ENCODE measurements at places on chromosomes 1 and 21.

DNA sequence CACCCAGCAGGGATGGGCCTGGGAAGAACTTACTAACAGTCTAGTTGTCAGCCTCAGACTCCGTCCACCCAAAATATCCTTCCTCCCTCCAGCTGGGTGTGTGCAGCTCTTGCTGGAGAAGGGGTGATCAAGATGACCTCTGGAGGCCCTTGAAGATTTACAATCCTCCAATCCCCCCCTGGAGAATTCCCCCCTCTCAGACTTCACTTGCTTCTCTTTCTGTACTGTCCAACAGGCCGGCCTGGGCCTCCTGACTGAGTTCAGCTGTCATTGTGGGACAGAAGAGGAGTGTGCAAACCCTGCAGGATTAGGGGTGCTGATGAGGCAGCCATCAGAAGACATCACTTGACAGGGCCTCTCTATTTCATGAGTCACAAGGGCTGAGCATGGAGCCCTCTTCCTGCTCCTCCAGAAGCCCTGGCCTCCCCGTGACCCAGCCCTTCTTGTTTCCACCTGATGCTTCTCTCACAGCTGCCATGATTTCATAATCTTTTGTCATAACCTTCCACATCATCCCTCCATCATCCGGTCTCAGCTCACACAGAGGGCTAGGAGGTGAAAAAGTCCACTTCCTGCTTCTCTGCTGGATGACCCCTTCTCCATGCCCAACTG lies 17.5 kb upstream of the IGFN1 start:
- DNase-seq, result peak; percentile 13

DNA sequence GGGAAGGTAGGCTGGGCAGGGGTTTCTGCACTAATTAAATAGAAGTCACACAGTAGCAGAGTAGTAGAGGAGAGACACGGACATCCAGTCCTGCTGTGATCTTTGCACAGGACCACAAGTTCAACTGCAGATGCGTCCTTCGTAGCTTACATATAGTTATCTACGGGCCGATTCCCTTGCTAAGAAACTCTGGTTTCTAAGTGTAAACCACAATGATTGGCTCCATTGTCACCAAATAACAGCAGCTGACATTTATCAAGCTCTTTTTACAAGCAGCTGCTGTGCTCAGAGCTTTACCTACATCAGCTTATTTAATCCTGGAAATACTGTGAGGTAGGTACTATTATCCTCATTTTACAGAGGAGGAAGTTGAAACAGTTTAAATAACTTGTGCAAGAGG lies 3.1 kb downstream of the SLC45A3 start:
- peak; percentile 24 for DNase-seq

DNA sequence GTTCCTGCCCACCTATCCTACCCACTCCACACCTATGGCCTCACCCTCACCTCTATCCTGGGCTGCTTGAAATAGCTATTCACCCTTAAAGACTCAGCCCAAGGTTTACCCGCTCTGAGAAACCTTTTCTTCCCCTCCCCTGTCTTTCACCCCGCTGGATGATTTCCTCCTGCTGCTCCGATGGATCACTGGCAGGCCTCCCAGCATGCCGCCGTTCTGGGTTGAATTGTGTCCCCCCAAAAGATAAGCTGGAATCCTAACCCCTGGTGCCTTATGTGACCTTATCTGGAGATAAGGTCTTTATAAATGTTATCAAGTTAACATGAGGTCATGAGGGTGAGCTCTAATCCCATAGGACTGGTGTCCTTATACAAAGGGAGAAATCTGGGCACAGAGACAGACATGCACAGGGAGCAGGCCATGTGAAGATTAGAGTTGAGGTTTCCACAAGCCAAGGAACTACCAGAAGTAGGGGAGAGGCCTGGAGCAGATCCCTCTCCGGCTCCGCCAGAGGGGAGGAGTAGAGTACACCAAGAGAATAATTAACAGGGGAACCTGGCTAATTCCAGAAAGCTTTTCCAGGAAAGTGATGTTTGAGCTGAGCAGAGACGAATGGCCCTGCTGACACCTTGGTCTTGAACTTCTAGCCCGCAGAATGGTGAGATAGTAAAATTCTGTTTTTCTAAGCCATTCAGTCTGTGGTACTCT lies 110.0 kb upstream of the SERBP1 start:
- no peak for DNase-seq

DNA sequence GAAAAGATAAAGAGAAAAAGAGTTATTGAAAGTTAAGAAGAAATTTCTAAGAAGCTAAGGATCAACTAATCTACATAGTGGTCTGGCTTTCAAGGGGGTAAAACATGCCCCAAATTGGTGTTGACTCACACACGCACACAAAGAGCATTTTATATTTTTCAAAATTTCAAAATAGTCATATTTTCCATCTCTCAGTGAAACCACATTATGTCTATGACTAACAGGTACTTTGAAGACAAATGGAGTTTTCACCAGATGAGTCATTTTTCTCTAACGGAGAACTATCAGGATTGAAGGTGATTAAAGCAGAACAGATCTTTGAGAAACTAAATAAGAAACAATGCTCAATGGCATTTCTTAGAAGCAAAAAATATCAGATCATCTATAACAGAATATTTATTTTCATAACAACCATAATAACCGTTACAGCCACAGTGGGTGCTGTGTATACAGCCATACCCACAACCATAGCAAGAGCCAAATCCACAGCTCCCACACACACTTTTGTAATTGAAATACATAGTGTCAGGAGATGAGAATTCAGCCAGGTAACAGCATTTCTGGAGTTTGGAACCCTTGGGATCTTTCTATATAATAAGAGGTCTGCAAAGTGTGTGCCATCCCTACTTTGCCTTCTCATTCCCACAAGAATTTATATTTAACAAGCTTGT lies at the start of gene KRTAP21-3:
TSS of gene KRTAP21-3 (minus strand) at position 539 of the 671 bp plus-strand sequence. CDS start at position 521, 18 bp downstream.
- no peak for DNase-seq

- no peak for DNase-seq
Observed at GRCh38 chr1:89943846-89944781, 50.8 kb upstream of the ZNF326 start.

DNA sequence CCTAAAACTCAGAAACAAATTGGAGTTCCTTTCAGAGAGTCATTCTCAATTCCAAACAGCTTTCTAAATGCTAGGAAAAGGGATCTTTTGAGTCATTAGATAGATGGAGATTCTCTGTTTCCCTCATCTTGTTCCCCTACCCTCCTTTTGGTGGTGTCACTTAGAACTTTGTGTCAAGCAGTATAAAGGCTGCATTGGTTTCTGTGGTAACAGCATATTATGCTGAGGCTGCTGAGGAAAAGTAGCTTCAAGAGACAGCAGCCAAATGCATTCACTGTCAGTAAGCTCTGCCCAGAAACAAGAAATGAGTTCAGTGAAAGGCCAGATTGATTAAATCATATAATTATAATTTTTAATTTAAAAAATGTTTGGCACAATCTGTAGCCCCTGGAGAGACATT lies 144.1 kb downstream of the LRRC40 start:
- DNase-seq, result no peak

DNA sequence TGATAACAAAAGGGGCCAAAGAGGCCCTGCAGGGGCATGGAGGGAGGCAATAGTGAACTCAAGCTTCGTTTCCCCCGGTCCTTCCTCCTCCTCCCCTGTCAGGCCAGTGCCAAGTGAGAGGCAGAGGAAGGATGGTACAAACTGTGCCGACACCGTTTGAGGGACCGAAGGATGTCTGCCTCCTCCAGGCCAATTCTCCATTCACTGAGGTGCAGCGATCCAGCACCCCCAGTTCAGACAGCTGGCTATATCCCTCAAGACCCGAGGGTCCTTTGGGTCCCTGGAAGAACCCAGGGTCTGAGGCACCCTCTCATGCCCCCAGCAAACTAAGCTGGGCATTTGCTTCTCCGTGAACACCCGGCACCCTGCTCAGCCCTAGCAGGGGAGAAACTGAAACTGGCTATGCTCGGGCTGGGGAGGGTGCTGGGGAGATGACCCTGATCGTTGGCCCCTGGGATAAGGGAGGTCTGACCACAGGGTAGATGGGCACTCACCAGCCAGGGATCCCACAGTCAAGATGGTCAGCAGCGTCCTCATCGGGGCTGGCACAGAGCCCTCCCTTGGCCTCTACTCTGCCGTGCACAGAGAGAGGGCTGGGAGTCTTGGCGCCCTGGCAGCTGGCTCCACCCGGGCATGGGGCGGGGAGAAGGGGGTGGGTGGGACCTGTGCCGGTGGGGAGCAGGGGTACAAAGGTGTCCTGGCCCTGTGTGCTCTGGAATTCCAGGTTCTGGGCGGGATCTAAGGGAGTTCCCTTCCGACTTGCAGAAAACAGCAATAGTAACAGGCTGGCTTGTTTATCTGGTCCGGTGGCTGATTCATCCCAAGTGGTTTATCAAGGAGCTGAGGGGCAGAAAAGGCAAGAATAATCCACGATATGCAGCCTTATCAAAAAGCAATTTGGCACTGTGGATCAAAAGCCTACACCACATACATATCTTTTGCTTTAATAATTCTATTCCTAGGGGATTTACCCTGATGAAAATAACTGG lies at the start of gene IL22RA1:
TSS of gene IL22RA1 (minus strand) at position 595 of the 989 bp plus-strand sequence. CDS start at position 537, 58 bp downstream.
- DNase-seq, result no peak

GRCh38 chr1:56535939-56536338 lies 43.4 kb downstream of the PLPP3 start:
- no peak for DNase-seq

DNA sequence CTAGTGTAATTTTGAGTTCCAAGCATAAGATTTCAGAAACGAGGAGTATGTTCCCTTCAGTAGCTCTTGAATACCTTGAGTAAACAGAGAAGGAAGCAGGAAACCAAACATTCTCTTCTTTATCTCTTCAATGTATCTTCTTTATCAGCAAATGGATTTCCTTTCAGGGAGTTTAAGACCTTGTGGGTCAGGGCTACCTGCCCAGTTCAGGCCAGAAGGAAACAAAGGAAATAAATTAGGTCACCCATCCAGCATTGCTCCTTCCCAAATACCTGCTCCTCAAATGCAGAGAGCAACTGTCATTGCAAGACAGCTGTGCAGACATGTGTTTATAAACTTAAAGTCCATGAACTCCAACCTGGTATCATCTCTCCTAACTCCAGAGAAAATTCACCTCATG lies 130.1 kb upstream of the SOD1 start:
- no peak for DNase-seq

DNA sequence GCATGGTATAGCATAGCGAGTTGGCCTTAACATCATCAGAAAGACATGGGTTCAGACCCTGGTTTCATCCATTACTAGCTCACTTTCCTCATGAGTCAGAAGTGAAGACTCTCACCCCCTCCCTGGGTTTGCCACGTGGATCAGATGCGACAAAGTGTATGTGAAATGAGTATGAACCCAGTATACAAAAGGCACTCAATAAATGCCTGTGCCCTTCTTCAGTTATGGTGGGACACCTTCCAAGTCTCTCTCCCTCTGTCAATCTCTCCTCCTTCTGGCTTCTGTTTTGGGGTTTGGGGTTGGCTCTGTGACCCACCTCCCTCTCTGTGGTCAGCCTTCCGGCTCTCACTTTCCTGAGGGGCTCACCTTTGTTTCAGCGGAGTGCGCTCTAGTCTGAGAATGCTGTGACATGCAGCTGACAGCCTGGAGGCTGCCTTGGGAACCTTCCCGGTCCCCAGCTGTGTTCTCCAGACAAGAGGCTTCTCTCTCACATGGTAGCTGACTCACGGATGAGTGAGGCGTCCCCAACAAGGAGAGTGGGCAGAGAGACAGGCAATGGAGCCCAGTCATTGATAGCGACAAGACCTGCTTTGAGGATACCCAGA lies 155.0 kb upstream of the EDN2 start:
- no peak for DNase-seq

DNA sequence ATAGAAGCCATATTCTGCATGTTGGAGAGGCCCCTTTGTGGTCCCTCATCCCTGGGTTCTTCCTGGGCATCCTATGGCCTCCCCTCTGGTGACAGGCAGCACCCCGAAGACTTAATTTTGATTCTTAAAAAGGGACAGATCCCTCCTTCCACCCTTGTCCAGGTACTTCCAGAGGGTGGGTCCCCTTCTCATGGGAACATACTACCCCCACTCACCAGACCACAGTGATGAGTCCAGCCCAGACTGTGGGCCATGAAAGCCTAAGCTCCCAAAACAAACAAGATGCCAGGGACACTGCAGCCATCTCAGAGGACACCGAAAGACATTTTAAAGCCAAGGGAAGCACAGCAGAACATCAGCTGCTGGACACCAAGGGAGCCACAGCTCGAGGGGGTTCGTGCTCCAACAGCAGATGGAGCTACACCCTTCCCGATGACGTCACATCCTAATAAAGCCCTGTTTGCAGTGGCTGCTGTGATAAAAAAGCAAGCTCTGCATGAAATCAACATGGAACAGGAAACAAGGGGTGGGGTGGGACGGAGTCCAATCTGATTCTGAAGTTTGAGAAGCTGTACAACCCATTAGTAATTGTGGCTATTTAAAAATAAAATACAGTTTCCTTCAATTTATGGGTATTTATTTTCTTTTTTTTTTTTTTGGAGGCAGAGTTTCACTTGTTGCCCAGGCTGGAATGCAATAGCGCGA lies 32.4 kb downstream of the GNB1 start:
- DNase-seq, result peak; percentile 92

DNA sequence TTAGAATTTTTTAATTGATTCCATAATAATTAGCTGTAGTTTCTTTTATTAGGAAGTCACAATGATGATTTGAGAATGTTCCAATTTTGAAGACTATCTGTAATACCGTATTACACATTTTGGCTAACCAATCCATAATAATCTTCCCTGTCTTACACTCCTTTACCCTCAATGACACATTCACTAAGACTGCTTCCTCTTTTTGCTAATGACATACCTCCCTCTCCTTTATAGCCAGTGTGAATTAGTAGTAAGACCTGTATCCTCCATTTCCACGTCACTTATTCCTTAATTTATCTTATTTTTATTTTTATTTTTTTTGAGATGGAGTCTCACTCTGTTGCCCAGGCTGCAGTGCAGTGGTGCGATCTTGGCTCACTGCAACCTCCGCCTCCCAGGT lies 10.1 kb downstream of the KDM1A start:
- DNase-seq, result no peak

- peak; percentile 56 for DNase-seq
Observed at GRCh38 chr1:100538913-100539835, 1.2 kb downstream of the GPR88 start.

GRCh38 chr1:210236386-210236839 lies 3.8 kb downstream of the SERTAD4 start:
- no peak for DNase-seq

DNA sequence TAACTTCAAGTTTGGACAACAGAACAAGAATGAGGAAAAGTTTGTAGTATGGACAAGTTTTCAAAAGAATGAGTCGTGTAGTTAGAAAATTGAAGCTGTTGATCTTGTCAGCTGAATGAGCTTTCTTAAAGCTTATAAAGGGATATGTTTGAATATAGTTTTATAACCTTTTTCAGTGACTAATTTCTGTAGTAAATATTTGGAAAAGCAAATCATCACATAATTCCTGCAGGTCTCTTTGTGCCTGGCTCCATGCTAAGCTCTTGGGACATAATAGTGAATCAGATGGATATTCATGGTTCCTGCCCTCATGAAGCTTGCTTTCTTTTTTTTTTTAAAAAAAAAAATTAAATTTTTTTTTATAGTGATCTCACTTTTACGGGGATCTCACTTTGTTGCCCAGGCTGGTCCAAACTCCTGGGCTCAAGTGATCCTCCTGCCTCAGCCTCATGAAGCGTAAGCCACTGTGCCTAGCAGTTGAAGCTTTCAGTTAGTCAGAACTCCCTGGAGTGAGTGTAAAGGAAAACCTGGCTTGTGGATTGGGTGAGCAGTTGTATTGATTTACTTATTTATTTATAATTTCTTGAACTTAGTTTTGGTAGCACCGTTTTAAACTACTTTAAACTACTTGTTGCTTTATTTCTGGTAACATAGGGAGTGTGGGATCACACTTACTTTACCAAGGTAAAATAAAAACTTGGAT lies 15.5 kb downstream of the DYRK1A start:
- DNase-seq, result no peak
